ENCODE measurements at places on chromosomes 4 and X.

DNA sequence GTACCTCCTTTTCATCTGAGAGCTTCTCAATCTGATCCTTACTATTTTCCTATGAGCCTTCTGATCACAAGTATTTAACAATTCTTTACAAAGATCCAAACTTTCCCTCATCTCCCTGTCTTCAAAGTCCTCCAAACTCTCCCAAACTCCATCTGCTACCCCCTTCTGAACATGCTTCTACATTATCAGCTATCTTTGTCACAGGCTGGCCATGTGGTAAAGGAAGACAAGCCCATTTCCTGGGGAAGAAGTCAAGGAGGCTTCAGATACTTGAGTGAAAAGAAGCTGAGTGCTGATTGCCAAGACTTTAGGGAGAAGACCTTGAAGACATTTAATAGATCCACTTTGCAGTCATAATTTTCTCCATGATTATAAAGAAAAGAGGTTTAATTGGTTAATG lies 231.4 kb downstream of the CWH43 start:
- no peak for DNase-seq

DNA sequence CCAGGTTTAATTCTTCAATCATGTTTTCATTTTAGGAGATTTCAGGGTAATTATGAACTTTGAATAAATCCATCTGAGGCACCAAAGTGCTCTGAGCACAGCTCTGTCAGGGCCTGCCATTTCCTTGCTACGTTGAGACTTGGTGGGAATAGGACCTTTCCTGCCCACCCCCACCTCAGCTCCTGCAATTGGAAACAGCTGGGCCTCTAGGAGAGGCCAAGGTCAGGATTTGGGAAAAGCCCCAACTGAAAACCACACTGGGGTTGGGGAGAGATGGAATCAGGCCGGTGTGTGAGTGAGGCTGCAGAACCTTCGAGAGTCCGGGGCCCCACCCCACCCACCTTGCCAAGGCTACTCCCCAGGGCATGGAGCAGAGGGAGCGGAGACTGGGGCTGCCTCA lies 212.7 kb upstream of the BCOR start:
- DNase-seq, result no peak

GRCh38 chr4:144696376-144696775 lies 50.4 kb downstream of the HHIP start:
- no peak for DNase-seq

DNA sequence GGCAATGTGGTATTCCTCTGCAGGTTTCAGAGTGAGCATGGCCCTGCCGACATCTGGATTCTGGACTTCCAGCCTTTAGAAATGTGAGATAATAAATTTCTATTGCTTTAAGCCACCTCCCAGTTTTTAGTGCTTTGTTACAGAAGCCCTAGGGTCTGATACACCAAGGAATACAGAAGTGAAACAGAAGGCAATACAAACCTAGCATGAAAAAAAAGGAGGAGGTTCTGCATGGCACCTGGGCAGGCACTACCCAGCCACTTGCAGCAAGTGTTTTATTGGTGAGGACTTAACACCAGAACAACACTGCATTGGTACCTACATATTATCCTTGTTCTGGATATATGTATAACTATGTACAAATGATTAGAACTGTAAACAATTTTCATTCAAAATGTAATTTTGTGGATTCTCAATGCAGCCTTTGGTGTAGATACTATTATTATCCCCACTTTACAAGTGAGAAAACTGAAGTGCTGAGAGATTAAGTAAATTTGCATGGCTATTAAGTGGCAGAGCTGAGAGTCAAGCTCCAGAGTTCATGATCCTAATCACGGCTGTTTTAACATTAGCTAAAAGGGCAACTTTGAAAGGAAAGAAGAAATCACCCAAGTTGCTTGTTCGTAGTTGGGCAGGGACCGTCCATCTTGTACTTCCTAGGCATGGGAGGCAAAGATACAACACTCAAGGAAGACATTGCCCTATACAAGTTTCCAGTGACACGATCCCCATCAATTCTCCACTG lies 71.8 kb downstream of the IL21 start:
- DNase-seq, result no peak

DNA sequence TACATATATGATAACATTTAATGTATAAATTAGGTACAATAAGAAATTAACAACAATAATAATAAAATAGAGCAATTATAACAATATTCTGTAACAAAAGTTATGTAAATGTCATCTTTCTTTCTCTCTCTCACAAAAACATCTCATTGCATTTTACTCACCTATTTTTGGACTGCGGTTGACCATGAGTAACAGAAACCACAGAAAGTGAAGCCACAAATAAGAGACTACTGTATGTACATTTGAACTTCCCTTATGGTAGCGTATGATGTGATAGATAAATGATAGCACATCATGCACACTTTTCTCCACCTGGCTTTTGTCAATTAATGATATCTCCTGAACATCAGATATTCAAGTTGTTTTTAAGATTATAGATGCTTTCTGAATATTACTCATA lies 80.5 kb downstream of the HNRNPD start:
- no peak for DNase-seq

DNA sequence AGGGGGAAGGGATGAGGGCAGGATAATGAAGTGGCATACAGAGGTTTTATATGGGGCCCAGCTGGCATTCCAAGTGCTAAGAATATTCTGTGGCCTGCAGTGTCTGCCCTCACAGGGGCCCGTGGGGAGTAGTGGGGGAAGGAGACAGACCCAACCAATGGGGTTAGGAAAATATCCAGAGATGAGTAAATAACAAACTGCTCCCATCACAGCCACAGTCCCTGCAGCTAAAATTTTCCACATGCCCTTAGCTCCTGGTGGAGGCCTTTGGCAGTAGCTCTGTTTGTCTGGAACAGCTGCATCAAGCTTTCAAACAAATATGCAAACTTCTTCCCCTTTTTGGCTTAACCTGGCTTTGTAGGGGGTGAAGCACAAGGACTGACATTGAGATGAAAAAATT lies 3.1 kb downstream of the SRPX2 start:
- DNase-seq, result no peak

- DNase-seq, result no peak
Observed at GRCh38 chr4:47274901-47275300, 188.6 kb downstream of the COMMD8 start.

DNA sequence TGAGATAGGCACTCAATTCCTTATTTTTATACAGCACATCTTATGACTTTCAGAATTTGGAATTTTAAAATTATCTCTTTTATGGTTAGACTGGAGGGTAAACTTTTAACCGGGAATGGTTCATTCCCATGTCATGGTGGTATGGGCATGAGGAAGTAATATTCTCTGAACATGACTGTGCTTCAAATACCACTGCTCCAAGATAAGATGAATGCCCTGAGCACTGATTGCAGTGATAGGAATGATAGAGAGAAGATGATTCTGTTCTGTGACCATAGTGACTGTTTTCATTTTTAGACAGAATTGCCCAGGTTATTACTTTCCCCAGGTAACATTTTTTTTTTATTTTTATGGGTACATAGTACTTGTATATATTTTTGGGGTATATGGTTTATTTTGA lies 187.4 kb downstream of the ATOH1 start:
- no peak for DNase-seq
